ENCODE measurements at places on chromosomes 1 and 21. TPM values are rescaled to one million over a fixed set of nuclear protein-coding genes. Genes with fewer than 3 reads are reported as not detected.
A peak's percentile ranks its signal among the peaks of the same experiment; 100 is the strongest.

Gene PEAR1
- 21.5 TPM for total RNA-seq

Gene CD247
- total RNA-seq: 1.6 TPM

Gene KCNQ4
- not detected for total RNA-seq

Gene CFAP45
- not detected for total RNA-seq

Gene NBPF6
- total RNA-seq: not detected

Gene GOLT1A
- not detected for total RNA-seq

Gene LCE1A
- total RNA-seq: not detected

Gene PLA2G2A
- not detected for total RNA-seq

Gene PPCS
- total RNA-seq: 48.6 TPM

Gene DISP1
- total RNA-seq: 19.5 TPM

Gene C21orf58
- 8.5 TPM for total RNA-seq

Gene ACBD3
- 95.8 TPM for total RNA-seq

Gene SPRR2F
- 2.8 TPM for total RNA-seq

Gene BCL10
- total RNA-seq: 28.8 TPM

Gene OR6N1
- total RNA-seq: not detected

Gene NLRP3
- 1.4 TPM for total RNA-seq

- no peaks in the 10 kb centered on the region for H3K36me3 ChIP-seq
- no peak for DNase-seq
Observed at GRCh38 chr1:166929911-166930310, 45.4 kb downstream of the ILDR2 start.

DNA sequence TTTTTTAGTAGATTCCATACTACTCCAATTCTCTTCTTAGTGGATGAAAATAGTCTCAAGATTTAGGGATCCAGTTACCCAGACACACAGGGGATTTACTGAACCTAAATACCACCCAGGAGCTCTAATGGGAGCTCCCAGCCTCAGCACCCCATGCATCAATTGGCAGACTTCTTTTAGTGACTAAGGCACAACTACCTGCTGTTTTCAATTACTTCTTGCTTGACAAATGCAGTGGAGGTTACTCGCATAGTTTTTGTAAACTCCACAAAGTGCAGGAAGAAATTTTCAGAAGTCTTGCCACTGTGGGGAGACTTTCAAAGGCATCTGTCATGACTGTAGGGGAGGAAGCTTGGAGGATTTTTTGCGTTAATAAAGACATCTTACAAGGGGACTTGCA, 35.5 kb upstream of the MAP10 start:
- H3K36me3 ChIP-seq: no peaks in the 10 kb centered on the region
- no peaks in the 10 kb centered on the region for H3K4me1 ChIP-seq
- no peak for DNase-seq
- no peaks in the 10 kb centered on the region for H3K27me3 ChIP-seq
- H3K4me3 ChIP-seq: no peak overlapping the region

GRCh38 chr21:38036016-38036415, 119.8 kb upstream of the KCNJ6 start:
- DNase-seq: no peak
- H3K4me3 ChIP-seq: no peak overlapping the region
- no peaks in the 10 kb centered on the region for H3K27me3 ChIP-seq
- no peaks in the 10 kb centered on the region for H3K4me1 ChIP-seq

- peak overlapping the region; percentile 48 for H3K4me3 ChIP-seq
- peaks cover 22% of the 10 kb centered on the region for H3K4me1 ChIP-seq
- H3K36me3 ChIP-seq: no peaks in the 10 kb centered on the region
Observed at GRCh38 chr1:234604495-234605398, 5.2 kb downstream of the IRF2BP2 start.

- no peaks in the 10 kb centered on the region for H3K36me3 ChIP-seq
- no peak overlapping the region for H3K27ac ChIP-seq
- no peak overlapping the region for H3K4me3 ChIP-seq
- H3K4me1 ChIP-seq: no peaks in the 10 kb centered on the region
Observed at GRCh38 chr1:217435204-217435603, 195.7 kb downstream of the GPATCH2 start.

GRCh38 chr1:8133190-8133589, 107.1 kb upstream of the ERRFI1 start:
- no peaks in the 10 kb centered on the region for H3K27me3 ChIP-seq
- no peaks in the 10 kb centered on the region for H3K36me3 ChIP-seq
- H3K27ac ChIP-seq: peak overlapping the region; percentile 89
- no peaks in the 10 kb centered on the region for H3K4me1 ChIP-seq
- no peak overlapping the region for H3K4me3 ChIP-seq
- peak; percentile 48 for DNase-seq

- DNase-seq: no peak
- no peaks in the 10 kb centered on the region for H3K36me3 ChIP-seq
- H3K27ac ChIP-seq: peak overlapping the region; percentile 66
Observed at GRCh38 chr1:41891199-41891896, 27.4 kb downstream of the HIVEP3 start.

DNA sequence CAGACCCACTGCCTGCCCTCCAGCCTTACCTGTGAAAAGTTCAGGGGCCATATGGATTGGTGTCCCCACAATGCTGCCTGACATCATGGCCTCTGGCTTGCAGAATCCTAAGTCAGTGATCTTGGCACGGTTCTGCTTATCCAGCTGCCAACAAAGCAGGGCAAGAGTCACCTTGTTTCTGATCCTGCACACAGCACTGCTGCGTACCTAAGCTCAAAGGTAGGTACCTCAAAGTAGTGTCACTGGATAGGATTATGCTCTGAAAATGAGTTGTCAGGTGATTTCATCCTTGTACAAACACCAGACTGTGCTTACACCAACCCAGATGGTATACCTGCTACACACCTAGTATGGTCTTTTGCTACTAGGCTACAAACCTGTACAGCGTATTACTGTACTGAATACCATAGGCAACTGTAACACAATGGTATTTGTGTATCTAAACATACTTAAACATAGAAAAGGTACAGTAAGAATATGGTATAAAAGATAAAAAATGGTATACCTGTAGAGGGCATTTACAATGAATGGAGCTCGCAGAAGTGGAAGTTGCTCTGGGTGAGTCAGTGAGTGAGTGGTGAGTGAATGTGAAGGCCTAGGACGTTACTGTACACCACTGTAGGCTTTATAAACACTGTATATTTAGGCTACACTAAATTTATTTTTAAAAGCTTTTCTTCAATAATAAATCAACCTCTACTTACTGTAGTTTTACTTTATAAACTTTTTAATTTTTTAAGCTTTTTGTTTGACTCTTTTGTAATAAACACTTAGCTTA, 29.1 kb upstream of the RBBP5 start:
- H3K27me3 ChIP-seq: no peaks in the 10 kb centered on the region
- no peaks in the 10 kb centered on the region for H3K4me1 ChIP-seq
- H3K27ac ChIP-seq: no peak overlapping the region
- no peak overlapping the region for H3K4me3 ChIP-seq

GRCh38 chr1:238675221-238675620, 711.1 kb upstream of the CHRM3 start:
- no peaks in the 10 kb centered on the region for H3K27me3 ChIP-seq
- H3K4me3 ChIP-seq: no peak overlapping the region
- H3K36me3 ChIP-seq: no peaks in the 10 kb centered on the region
- H3K4me1 ChIP-seq: no peaks in the 10 kb centered on the region
- no peak overlapping the region for H3K27ac ChIP-seq

GRCh38 chr1:247294282-247294681, 37.4 kb downstream of the ZNF496 start:
- H3K4me1 ChIP-seq: no peaks in the 10 kb centered on the region
- H3K4me3 ChIP-seq: no peak overlapping the region
- no peaks in the 10 kb centered on the region for H3K27me3 ChIP-seq
- DNase-seq: no peak
- no peaks in the 10 kb centered on the region for H3K36me3 ChIP-seq

DNA sequence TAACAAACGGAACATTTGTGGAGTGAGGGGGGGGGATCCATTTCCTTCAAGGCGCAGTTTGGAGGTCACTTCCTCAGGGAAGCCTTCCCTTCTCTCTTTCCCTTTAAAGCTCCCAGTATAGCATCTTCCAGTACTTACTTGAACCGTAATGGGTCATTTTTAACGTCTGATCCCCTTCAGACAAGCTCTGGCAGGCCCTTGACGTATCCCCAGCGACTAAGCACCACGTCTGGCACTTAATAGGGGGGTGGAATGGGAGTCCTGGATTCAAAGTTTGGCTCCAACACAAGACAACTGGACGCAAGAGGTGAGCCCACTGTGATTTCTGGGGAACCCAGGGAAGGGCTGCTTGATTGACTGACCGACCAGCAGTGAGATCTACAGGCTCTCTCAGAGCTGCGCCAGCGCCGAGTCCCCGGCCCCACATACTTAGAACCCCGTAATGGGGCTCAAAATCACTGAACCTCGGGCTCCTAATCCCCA, 441 bp downstream of the YARS1 start:
- peak overlapping the region; percentile 95 for H3K27ac ChIP-seq
- H3K4me1 ChIP-seq: no peaks in the 10 kb centered on the region
- no peaks in the 10 kb centered on the region for H3K27me3 ChIP-seq
- peak overlapping the region; percentile 98 for H3K4me3 ChIP-seq
- no peak for DNase-seq
- no peaks in the 10 kb centered on the region for H3K36me3 ChIP-seq

GRCh38 chr1:202278751-202279150, 63.0 kb downstream of the UBE2T start:
- H3K4me1 ChIP-seq: no peaks in the 10 kb centered on the region
- no peaks in the 10 kb centered on the region for H3K27me3 ChIP-seq
- DNase-seq: no peak
- no peak overlapping the region for H3K4me3 ChIP-seq

- no peak for DNase-seq
- no peak overlapping the region for H3K27ac ChIP-seq
- H3K4me3 ChIP-seq: no peak overlapping the region
- H3K36me3 ChIP-seq: no peaks in the 10 kb centered on the region
- no peaks in the 10 kb centered on the region for H3K4me1 ChIP-seq
Observed at GRCh38 chr1:232622378-232622777, 7.6 kb downstream of the SIPA1L2 start.

DNA sequence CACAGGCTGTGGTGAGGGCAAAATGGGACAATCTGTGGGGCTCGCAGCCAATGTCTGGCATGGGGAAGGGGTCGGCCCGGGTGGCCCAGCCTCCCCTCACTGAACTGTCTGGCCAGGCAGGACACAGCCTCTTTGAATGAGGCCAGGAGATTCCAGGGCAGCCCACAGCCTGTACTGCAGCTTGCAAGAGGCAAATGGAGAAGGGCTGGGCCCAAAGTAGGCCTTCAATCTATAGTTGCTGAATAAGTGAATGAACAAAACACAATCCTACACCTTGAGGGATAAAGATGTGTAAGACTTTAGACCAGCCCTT, 23.2 kb downstream of the SLC27A3 start:
- no peaks in the 10 kb centered on the region for H3K36me3 ChIP-seq
- H3K4me1 ChIP-seq: no peaks in the 10 kb centered on the region
- no peak overlapping the region for H3K4me3 ChIP-seq
- H3K27me3 ChIP-seq: no peaks in the 10 kb centered on the region

DNA sequence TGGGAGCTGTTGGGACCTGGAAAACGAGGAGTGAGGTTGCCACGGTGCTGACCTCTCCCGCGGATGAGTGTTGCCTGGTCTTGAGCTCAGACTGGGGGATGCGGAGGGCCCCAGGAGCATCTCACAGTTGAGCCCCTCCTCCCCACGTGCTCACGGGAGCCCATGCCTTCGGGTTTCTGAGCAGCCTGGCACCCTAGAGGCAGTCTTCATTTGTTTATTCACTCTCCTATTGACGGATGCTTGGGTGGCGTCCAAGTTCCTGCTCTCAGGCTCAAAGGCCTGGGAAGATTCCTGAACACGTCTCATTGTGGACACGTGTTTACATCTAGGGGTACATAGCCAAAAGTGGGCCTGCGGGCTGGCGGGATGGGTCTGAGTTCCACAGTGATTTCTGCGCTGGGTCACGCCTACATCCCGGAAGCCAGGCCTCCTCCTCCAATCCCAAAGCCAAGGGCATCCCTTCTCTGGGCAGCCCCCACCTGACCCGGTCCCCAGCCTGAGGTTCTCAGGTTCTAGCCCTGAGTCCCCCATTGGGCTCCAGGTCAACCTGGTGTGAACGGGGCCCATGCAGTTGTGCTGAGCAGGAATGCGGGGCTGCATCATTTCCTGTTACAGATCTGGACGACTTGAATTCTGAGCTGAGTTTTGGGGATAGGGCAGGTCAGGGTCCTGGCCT, 14.7 kb downstream of the WNT3A start:
- no peaks in the 10 kb centered on the region for H3K27me3 ChIP-seq
- H3K27ac ChIP-seq: no peak overlapping the region
- no peak for DNase-seq

- H3K4me3 ChIP-seq: peak overlapping the region; percentile 43
- no peaks in the 10 kb centered on the region for H3K36me3 ChIP-seq
- H3K27ac ChIP-seq: peak overlapping the region; percentile 89
- H3K27me3 ChIP-seq: no peaks in the 10 kb centered on the region
- no peaks in the 10 kb centered on the region for H3K4me1 ChIP-seq
Observed at GRCh38 chr1:23168079-23168444, 594 bp downstream of the LUZP1 start.

All from uterus (tissue), 4 donors.